CD4-positive, alpha-beta T cell treated with Interleukin-15 for 4 hours (primary cell): ENCODE measurements at places on chromosomes 5 and 9.

DNA sequence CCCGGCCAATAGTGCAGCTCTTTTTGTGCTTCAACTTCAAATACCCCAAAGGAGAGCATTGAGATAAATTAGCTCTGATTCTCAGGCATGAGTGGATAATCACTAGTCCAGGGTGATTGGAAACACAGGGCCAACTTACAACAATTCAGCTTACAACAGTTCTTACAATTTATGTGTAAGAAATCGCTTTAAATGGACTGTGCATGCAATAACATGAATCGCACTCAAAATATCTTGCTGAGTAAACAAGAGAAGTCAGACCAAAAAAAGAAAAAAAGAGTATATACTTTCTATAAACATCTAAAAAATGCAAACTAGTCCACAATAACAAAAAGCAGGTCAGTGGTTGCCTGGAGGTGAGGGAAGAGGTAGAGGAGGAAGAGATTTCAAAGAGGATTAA is 150.6 kb upstream of the EDIL3 start:
- no peak for DNase-seq

DNA sequence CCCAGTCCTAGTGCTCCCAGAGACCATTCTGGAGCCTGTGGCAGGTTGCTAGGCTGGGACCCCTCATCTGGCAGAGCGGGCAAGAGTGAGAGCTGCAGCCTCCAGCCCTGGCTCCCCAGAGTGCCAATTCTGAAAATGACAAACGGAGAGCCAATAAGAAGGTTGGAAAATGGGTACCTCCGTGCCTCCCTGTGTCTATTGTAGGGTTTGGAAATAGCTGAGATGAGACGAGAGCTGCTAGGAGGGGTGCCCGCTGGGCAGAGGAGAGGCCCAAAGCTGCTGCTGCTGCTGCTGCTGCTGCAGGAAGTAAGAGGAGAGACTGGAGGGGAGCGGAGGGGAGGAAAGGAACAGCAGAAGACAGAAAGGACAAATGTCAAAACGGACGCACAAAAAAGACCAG is 36.0 kb upstream of the FUBP3 start:
- DNase-seq, result no peak

DNA sequence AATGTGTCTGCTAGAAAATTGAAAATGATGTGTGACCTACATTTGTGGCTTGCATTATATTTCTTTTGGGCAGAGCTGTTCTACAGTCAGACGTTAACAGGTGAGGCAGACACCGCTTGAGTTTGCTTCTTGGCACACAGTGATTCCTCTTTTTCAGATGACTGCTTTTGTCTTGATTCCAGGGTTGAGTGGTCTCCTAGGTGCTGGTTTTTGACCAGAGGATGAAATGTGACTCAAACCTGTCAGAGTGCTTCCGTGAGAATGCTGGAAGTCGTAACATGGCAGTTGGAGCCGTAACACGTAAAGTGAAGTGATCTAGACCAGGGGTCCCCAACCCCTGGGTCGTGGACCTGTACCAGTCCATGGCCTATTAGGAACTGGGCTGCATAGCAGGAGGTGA is 28.3 kb upstream of the NDFIP1 start:
- DNase-seq, result no peak

DNA sequence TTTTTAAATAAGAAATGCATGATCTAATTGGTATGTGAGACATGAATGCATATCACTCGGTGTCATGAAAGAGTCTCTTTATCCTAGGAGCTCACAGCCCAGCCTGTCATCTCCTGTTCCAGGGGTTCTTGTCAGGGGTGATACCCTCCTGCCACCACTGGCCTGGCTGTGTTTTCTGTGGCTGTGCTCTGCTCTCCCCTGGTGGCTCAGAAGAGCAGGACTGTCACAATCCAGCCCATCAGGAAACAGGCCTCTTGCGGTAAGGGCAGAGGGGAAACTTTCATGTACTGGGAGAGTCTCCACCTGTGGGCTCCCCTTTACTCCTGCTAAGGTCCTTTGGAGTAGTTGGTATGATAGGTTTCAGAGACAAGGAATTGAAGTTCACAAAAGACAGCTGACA is 240.2 kb upstream of the GLRA1 start:
- no peak for DNase-seq

DNA sequence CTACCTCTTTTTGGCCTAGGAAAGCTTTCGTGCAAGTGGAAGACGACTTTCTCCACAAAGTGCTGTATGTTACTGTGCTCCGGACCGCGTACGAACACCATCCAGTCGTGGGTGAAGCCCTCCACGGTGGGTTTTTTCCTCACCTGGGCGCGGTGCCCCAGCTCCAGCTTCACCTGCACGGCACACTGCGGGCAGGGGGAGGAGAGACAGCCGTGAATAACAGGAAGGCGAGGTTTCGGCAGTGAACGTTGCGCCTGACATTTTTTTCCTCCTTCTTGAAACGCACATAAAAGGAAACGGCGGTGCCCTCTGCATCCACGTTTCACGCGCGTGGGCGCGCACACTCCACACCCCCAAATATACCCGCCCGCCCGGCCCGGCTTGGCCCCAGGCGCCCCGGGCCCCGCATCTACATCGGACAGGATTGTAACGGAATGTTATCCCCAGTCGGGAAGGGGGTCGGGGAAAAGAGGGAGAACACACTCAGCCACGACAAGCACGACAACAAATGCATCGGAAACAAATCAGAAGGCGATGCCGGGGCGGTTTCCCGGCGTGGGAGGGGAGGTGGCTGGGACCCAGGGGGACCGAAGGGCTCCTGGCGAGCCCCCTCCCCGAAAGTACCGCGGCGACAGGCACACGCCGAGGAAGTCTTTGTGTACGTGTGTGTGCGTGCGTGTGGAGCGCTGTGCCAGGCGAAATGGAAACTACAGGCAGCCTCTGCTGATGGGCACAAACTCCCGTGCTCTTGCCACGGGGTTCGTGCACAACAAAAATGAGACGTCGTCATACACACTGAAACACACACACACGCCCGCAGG is 1.4 kb downstream of the MLLT3 start:
- peak; percentile 44 for DNase-seq

DNA sequence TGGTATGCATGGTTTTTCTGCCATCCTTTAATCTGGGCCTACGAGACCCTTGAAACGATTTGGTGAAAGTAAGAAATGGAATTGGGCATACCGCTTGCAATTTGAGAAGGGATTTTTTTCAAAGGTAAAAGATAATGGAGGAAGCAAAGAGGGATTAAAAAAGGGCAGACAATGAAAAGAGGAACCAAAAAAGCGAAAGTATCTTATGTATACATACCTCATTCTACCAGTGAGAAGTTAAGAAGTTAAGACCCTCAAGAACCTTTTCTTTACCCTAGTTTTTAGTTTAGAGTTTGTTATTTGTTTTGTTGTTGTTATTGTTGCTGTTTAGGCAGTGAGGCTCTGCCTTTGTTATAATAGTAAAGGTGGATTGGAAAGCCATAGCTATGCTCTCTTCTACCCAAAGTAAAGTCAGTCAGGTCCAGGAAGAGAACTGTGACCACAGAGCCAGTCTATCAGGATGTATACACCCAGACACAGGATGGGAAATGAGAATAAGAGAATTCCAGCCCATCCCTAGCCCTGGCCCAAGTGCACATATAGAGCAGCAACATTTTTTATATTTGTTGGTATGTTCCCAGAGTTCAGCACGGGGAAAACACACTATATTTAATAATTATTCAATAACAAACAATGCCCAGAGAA is 166.6 kb downstream of the RFX3 start:
- no peak for DNase-seq

DNA sequence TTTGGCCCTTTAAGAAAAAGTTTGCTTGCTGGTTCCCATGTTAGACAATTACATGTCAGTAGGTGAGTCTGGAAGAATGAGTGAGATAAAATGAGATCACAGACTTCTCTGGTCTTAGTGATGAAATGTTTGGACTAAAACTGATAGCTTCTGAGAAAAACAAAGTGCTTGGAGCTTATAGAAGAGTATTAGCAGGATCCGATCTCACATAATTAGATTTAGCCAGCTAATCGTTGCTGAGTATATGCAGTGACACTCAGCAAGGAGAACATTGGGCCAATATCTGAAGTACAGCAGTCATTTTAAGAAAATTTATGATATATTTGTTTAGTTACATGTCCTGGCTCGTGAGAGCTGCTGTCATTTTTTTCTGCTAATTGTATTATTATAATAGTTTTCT is 135.8 kb downstream of the SNCAIP start:
- no peak for DNase-seq

DNA sequence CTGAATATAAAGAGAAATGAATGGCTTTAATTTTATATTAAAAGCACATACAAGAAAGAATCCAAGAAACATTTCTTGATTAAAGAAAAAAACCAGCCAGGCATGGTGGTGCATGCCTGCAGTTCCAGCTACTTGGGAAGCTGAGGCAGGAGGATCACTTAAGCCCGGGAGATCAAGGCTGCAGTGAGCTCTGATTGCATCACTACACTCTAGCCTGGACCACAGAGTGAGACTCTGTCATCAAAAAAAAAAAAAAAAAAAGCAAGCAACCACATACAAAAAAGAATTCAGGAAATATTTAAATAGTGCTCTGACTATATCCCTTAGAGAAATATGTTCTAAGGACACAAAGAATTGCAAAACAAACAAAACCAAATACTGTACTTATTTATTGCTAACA is 2.5 kb upstream of the PLAC8L1 start:
- no peak for DNase-seq

DNA sequence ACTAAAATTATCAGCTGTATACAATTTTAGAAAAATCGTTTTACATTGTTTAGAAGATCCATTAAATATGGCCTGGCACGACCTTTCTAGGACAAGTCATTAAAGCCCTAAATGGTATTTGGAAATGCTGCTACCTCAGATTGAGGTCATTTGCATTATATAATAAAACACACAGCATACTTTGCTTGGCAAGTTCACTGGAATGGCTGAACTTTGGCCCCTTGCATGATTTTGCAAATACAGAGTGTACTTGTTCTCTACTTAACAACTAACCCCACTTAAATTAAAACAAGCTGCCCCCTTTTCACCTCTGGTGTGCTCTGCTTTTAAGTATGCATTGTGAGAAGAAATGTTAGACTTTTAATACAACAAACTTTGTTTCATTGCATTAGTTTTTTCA is 860.1 kb downstream of the PTPRD start:
- no peak for DNase-seq

- DNase-seq, result no peak
Observed at GRCh38 chr9:33903157-33903780, 86.3 kb downstream of the UBE2R2 start.

DNA sequence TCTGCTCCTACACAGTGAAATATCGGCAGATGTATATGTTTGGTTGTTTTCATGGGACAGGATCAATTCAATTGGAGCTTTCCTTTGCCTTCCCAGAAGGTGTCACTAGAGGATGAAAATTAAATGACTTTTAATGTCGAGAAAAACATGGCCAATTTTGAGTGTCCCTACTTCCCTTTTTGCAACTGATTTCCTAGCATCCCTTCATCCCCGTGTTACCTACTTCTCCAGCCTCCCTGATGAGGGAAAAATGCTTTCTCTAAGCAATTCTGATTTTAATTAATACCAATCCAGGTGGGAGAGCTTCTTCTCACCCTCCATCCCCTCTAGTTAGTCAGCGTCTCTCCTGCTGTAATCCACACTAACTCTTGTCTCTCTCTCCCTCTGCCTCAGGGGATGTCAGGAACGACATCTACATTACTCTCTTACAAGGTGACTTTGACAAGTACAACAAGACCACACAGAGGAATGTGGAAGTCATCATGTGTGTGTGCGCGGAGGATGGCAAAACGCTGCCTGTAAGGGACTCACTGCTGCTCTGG is 64.9 kb downstream of the DOCK2 start:
- DNase-seq, result no peak

DNA sequence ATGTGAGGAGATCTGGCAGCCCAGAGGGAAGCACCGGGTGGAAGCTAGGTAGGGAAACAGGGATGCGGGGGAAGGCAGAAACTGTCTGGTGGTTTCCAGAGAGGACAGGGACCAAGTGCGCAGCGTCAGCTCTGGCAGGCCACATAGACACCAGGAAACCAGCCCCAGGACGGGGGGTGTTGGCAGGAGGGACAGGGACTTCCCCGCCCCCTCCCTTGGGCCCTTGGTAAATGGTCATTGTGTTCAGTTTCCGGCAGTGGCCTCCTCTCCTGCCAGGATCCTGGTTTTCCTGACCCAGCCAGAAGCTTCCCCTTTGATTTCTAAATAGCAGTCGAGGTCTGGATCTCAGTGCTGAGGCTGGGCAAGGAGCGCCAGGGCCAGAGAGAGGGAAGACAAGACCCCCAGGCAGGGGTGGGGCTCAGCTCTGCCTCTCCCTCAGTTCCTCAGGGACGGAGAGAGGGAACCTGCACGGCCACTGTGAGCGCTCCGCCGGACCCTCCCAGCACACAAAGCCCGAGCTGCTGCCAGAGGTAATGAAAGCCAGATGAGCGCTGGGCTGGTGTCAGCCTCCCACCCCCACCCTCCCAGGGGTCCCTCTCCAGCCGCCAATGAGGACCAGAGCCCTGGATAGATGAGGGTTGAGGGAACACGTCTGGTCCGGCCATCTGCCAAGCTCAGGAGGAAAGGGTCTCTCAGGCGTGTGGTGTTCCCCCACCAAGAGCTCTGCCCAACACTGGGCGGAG is 1.8 kb downstream of the RALGDS start:
- DNase-seq, result no peak

DNA sequence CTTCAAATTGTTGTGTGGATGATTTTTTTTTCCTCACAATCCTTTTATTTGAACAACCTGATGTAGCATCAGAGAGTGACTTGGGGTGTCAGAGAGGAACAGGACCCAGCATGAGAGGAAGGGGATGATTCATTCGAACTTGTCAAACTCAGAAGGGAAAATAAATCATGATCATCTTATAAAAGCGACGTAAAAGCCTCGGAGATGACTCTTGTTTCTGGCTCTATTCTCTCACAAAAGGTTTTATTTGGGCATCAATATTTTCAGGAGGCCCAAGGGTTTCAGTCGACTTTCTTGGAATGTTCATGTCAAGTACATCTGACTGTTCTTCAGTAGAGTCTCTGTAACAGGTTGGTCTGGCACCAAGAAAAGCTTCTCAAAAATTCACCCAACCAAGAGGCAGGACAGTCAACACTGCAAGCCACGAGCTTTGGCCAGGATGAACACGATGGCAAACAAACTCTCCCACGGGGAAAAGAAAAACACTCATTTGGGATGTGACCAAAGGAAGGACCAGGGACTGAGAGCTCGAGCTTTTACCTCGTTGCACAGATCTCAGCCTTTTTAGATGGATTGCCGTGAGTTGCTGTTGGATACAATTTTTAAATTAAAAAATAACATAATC is 55.1 kb downstream of the ANKH start:
- no peak for DNase-seq

DNA sequence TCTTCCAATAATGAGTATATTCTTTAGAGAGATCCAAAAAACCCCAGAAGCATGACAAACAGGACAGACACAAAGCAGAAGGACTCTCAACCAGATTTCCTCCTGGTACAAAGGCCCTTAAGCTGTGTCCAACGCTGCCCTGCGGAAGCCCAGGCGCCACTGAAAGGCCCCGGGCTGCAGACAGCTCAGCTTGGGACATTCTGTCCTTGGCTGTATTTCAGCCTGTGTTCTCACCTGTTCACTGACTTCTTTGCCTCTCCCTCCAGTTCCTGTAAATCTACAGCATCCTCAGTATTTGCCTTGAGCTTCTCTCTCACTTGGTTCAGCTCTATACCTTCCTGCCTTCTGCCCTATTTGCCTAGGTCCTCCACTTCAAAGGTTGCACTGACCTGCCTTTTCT is 96.5 kb downstream of the SH3TC2 start:
- no peak for DNase-seq
